ENCODE measurements at places on chromosomes 12 and 14.
A peak's percentile ranks its signal among the peaks of the same experiment; 100 is the strongest.

DNA sequence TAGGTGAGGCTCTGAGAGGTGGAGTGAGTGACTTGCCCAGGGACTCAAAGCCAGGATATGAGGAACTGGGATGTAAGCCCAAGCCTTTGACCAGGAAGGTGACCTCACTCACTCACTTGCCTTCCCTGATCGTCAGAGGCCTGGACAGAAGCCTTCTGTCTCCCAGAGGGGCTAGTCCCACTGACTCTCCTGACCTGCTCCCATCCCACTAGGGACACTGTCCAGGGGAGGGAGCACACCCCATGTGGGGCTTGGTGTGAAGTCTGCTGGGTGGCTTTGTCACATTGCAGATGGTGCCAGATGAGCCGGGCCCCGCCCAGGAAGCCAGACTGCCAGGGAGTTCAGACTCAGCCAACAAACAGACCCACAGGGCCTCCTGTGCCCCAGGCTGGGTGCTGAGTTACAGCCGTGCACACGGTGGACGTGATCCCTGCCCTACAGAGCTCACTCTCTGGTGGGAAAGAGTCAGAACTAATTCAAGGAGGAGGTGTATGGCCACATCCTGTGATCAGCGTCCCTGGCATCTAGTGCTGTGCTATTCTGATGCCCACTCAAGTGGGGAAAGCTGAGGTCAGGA lies 28.3 kb downstream of the MMAB start:
- no peak for DNase-seq

- peak; percentile 84 for DNase-seq
These were observed 777 bp downstream of the ARF3 start for GRCh38 chr12:48956279-48957140.

DNA sequence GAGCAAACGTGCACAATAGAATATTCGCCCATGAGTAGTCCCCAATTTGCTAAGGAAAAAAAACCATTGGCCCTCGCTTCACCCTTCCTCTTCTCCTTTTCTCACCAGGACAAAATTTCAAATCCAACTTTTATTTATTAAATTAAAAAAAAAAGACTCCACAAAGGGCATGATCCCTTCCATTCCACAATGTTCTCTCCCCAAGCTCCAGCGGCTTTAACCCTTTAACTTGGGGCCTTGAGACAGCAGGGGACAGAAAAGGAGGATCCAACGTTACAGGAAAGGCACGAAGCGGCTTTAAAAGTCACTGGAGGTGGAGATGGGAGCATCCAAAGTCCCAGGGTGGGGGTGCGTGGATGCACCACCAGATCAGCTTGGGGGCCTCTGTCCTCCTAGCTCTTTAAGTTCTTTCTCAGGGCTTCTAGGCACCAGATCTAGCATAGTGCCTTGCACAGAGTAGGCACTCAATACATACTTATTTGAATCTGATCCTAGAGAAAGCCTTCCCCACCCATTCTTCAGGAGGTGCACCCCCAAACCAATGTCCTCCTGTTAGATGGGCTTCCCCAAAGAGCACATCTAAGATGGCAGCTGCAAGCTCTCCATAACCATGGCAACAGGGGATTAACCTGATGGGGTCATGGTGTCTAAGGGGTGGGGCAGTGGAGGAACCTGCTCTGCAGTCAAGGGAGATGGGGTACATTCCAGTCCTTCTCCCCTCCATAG lies 5.2 kb upstream of the AAAS start:
- DNase-seq: no peak

DNA sequence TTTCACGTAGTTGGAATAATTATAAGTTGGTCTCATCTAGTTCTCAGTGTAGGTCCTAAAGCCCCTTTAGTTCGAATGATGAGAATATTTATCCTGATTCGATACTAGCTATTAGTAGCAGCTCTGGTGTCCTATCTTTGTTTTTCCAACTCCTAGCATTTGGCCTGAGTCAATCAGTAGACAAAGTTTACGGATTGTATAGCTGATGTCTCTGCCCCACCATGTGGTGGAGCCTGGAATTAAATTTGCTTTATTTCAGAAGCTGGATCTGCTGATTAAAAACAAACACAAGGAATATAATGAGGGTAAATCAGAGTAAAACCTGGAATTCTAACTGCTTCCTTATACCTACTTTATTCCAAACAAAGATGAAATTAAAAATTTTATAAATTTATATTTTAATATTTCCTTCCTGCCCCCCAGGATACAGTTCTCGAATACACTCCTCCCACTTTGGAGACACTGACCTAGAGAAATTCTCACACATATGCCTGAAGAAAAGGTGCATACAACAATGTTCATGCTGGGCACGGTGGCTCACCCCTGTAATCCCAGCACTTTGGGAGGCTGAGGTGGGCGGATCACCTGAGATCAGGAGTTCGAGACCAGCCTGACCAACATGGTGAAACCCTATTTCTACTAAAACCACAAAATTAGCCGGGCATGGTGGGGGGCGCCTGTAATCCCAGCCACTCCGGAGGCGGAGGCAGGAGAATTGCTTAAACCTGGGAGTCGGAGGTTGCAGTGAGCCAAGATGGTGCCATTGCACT lies 7.6 kb upstream of the BRMS1L start:
- DNase-seq: no peak

DNA sequence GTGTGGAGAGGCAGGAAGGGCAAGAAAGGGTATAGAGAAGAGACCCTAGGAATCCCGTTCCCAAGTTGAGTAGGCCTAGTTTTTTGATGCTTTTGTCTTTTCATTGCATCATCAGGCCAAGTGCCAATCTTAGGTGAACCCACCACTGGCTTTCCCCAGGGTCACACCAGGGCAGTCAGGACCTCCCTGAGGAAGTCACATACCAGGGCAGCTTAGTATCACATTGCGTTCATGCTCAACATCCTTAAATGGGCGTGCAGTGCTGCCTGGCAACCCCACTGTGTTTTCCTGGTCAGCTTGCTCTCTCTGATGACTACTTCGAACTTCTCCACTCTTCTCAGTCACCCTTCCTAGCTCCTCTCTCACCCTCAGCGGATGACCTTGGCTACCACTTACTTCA lies 9.0 kb downstream of the ASIC1 start:
- peak; percentile 59 for DNase-seq

GRCh38 chr12:50569876-50570275 lies 65.1 kb downstream of the DIP2B start:
- DNase-seq: no peak

DNA sequence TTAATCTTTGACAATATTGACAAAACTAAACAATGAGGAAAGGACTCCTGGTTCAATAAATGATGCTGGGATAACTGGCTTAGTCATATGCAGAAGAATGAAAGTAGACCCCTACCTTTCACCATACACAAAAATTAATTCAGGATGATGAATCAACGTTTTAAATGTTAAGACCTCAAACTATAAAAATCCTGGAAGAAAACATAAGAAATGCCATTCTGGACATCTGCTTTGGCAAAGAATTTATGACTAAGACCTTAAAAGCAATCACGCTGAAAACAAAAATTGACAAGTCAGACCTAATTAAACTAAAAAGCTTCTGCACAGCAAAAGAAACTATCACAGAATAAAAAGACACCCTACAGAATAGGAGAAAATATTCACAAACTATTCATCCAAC lies 97.4 kb downstream of the LMNTD1 start:
- DNase-seq: no peak

DNA sequence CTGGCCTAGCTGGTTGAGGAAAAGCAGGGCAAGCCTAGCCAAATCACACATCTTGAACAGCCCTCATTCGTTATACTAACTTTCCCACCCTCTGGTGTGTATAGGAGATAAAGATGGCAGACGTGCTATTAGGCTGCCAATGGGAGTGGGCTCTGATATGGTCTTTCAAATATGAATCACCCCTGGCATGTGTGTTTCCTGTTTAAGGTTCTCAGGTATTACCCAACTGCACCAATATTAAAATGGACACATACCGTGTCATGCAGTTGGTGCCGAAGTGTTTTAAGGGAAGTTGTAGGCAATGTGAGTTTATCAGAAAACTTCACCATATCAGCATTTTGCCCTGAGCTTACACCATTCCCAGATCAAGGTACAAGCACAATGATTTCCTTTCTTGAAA lies 33.4 kb downstream of the CHST11 start:
- DNase-seq: no peak

GRCh38 chr12:33588725-33589405 lies 149.2 kb upstream of the SYT10 start:
- no peak for DNase-seq

DNA sequence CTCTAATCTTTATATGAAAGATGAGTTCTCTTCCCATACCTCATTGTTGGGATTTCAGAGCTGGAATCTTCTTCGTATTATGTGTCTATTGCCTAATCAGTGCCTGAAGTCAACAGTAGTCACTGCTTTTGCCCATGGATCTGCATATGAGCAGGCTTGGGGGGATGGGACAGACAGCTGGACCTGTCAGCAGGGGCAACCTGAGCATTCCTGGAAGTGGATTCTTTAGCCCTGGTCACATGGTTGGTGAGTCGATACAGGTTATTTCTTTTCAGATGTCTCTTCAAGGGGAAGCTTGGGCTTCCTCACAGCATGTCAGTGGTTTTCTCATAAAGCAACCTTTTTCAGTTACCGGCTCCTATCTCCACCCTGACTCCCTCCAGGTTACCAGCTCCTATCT lies 97.3 kb upstream of the RBM19 start:
- DNase-seq: no peak

DNA sequence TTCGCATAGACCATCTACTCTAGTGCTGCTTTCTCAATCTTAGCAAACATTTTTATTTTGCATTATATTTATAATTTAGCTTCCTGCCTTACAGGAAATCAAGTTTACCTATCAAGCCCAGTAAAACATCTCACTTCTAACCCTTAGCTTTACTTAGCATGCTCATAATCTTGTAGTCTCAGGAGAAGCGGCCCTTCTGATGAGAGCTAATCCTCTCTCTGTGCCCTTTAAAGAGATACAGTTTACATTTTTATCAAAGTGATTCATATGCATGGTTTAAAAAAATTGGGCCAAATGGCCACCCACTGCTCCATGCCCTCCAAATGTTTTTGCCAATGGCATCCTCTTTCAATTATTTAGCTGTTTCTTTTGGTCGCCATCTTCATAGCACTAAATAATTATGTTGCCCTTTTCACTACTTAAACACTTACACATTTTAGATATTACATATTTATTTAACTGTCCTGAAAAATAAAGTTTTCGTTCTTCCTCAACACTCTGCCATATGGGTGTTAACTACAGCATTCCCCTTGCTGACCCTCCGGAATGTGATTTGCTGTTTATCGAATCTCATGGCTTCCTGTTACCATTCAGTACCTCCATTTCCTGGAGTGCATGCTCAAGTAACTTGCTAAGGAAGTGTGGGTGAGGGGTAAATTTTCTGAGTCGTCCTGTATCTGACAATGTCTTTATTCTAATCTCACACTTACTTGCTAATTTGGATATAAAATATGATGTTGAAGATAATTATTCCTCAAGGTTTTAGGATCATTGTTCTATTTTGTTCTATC lies 29.3 kb downstream of the YLPM1 start:
- DNase-seq: no peak

DNA sequence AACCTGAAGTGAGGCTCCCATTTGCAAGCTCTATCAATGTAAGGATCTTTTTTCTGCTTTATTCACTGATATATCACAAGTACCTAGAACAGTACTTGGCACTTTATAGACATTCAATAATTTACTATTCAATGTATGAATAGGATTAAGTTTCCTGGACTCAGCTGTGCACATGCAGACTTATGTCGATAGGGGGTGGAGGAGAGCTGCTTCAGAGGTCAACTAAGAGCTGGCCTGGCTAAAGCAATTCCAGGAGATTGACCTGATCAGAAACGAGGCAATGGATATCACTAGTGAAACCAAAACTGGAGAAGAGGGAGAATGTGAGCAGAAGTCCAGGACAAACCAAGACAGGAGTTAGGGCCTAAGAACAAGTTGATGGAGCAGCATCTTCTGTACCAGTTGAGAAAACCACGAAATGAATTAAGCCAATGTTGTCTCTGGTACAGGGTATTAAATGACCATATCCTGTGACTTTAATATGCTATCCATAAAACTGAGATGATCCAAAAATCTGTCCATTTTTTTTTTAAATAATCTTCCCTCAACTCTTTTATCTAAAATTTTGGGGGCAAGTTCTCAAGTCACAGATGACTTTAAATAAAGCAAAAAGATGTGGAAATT lies 169.2 kb downstream of the PIK3C2G start:
- DNase-seq: peak; percentile 16

DNA sequence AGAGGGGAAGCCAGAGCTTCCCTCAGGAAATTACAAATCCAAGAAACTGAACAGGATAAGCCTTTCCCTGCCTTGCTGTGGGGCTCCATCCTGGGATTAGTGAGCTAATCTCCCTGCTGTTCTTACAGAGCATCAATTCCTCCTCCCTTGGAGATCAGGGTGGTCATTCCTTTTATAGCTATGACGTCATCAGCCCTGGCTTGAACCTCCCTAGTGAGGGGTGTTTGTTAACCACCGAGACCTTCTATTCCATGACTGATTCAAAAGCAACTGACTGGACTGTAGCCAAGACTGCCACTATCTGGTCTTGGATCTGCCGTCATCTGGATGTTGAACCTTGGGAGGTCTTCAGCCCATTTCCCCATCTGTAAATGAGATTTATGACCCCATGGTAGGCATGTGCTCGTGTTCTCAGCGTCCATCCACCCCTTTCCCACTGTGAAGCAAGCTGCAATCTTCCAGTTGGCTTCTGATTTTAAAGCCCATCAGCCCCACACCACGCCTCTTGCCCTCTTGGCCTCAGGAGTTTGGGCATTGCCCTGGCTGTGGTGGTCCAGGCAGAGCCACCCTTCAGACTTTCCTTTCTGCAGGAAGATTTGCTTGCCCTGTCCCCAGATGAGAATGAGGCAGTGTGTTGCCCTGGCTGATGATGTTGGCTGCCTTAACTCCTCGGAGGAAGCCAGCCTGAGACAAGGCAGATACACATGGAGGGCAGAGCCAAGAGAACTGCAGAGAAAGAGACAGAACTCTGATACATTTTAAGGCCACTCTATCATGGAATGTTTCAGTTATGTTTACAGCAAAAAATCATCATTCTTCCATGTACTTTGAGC lies 59.6 kb upstream of the ACTN1 start:
- peak; percentile 85 for DNase-seq

DNA sequence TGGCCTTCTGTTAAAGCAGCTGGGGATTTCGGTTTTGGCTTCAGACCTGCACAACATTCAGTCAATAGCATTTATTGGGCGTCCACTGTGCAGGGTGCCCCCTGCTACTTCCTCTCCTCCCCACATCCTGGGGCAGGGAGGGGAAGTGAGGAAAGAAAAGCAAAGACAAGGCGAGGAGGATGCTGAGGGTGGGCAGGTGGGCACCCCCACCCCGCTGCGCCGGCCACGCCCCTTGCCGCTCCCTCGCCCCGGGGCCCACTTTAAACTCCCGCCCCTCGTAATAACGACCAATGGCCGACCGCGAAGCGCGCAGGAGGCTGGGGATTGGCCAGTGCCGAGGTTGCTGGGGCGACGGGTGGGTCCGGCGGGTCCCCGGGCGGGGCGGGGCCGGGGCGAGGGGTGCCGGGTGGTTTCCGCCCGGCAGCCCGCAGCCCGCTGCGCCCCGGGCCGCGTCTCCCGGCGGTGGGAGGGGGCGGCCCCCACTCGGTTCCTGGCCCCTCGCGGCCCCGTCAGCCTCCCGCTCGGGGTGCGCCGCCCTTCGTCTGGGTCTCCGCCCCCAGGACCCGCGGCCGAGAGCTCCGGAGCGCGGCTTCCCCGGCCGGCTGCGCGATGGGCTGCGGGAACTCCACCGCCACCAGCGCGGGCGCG lies at the start of gene C12orf75:
C12orf75 (plus strand) TSS at position 409 of the 648 bp plus-strand sequence; CDS start at position 610, 201 bp downstream.
- DNase-seq: no peak

- no peak for DNase-seq
These were observed 35.8 kb downstream of the DAO start for GRCh38 chr12:108915632-108916133.

- DNase-seq: no peak
These were observed 157.9 kb downstream of the ZNF664 start for GRCh38 chr12:124130691-124131591.

GRCh38 chr14:103349982-103350381 lies 15.9 kb downstream of the EIF5 start:
- no peak for DNase-seq

All from AG09309 (cell line).